ENCODE measurements at places on chromosomes 11 and 22.
A peak's percentile ranks its signal among the peaks of the same experiment; 100 is the strongest.

DNA sequence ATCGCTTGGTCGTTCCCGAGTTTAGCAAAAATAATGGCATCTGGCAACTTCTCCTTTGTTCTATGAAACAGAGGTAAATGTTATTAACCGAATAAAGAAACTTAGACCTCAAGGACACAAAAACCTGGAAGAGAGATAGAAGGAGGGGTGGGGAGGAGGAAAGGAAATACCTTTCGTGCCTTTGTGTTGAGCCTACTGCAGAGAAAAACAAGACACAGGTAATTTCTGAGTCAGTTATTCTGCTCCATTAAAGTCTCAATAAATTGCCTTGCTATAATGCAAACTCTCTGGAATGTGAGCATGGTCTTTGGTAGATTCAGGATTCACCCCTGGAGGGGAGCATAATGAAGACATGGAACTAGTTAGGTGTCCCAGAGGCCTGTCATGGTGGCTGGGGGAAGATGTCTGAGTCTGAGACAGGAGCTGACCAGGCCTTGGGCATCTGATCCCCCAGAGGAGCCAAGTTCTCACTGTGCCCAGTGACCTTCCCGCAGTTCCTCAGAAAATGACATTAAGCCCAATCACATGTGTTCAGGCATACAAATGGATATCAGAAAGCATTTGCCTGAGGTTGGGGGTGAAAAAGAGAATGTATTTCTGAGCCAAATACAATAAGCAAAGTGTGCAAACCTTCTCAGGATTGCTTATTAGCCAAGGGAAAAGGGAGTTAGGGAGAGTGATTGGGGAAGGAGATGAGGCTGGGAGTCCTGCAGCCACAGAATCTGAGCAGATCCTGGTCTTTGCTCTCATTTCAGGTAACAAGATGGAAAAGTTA lies 72.6 kb upstream of the CADM1 start:
- H3K27me3 ChIP-seq, result no peaks in the 10 kb centered on the region
- H3K4me3 ChIP-seq, result no peak overlapping the region
- no peak for DNase-seq

DNA sequence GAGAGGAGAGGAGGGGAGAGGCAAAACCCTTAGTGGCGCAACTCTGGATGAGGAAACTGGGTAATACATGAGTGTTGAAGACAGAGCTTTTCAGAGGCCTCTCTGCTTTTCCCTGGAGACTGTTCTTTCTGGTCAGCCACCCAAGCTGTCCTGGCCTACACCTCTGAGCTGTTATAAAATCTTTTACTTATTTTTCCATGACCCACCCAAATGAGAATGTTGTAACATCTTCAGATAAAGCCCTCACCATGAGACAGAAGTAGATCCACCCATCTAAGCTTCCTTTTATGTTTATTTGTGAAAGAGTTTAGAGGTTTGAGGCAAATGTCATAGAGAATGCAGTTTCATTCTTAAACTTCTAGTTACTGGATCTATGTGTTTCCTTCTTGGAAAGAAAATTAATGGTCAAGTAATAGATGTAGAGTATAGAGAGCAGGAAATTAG lies 20.3 kb upstream of the APLP2 start:
- no peaks in the 10 kb centered on the region for H3K36me3 ChIP-seq
- no peaks in the 10 kb centered on the region for H3K4me1 ChIP-seq
- H3K27me3 ChIP-seq, result no peaks in the 10 kb centered on the region
- no peak overlapping the region for H3K27ac ChIP-seq
- DNase-seq, result no peak

GRCh38 chr11:128937480-128937879 lies 5.2 kb downstream of the TP53AIP1 start:
- H3K27me3 ChIP-seq, result peaks cover 13% of the 10 kb centered on the region
- H3K36me3 ChIP-seq, result no peaks in the 10 kb centered on the region
- no peak overlapping the region for H3K27ac ChIP-seq

GRCh38 chr11:119697445-119697844 lies 31.6 kb downstream of the NECTIN1 start:
- H3K4me3 ChIP-seq, result no peak overlapping the region
- peaks cover 27% of the 10 kb centered on the region for H3K4me1 ChIP-seq

DNA sequence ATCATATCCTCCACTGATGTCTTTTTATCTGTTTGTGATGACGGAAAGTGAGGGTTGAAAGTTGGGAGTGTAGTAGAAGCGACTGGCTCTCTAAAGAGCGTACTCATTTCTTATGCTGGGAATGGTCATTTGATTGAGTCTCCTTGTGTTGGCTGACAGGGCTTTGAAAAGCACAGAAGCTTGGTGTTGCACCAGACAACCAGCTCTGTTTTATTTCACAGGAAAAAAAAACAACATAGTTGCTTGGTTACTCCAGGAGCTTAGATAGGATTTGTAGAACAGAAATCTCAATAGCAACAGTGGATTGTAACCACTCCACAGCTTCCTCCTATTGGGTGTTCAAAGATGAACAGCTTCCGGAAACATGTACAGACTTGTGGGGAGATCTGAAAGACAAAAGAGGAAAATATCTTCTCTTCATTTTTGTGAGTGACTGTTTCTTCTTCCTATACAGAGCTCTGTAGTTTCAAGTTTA lies 2.7 kb downstream of the RBM14 start:
- DNase-seq, result peak; percentile 33
- peak overlapping the region; percentile 97 for H3K4me3 ChIP-seq
- no peaks in the 10 kb centered on the region for H3K27me3 ChIP-seq

GRCh38 chr11:132674151-132674550 lies 858.1 kb downstream of the OPCML start:
- no peak overlapping the region for H3K27ac ChIP-seq
- H3K36me3 ChIP-seq, result no peaks in the 10 kb centered on the region
- H3K4me3 ChIP-seq, result no peak overlapping the region
- no peaks in the 10 kb centered on the region for H3K4me1 ChIP-seq
- no peaks in the 10 kb centered on the region for H3K27me3 ChIP-seq
- DNase-seq, result no peak

DNA sequence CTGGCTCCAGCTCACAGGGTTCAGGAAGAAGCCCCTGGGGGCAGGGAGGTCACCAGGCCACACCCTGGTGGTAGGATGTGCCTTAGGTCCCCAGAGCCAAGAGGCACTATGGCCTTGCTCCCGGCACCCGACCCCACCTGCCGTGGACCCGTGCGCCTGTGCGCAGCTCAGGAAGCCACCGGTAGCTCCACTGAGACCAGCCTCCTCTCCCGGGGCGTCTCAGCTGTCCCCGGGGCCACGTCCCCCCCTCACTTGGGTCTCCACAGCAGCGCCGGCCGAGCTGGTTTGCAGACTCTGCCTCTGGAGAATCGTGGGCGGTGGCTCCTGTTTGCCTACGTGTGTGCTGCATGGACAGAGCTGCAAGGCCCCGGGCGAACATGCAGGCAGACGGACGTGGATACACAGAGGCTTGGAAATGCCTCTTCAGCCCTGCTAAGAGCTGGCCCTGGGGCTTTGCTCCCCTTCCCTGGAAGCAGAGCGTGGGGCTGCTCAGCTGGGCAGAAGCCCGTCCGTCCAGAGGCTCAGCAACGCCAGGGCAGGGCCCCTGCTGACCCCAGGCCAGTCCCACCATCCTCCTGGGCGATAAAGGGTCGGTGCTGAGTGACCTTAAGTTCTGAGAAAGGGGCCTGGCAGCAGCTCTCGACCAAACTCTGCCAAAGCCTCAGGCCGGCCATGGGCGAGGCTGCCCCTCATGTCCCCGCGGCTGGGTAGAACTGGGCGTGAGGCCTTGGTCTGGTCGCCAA lies 15.3 kb upstream of the MUC5B start:
- no peak overlapping the region for H3K4me3 ChIP-seq
- no peaks in the 10 kb centered on the region for H3K4me1 ChIP-seq
- H3K27ac ChIP-seq, result no peak overlapping the region
- DNase-seq, result no peak
- no peaks in the 10 kb centered on the region for H3K36me3 ChIP-seq

DNA sequence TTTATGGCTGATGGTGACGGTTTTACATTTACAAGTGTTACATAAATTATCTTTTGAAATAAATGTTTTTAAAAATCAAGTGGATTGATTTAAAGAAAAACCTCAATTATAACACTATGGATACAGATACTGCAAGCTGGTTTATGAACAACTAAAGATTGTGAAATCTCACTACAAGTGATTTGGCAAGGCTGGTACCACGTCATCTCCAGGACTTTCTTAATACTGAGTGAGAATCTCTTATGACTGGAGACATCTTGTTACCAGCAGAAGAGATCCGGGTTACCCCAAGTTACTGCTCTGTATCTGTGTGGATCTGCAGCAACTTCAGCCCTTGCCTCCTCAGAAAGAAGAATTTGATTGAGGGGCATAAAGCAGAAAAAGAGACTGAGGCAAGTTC lies 452.9 kb downstream of the MN1 start:
- no peak overlapping the region for H3K27ac ChIP-seq
- no peak overlapping the region for H3K4me3 ChIP-seq
- no peaks in the 10 kb centered on the region for H3K4me1 ChIP-seq
- H3K27me3 ChIP-seq, result peaks cover 27% of the 10 kb centered on the region
- H3K36me3 ChIP-seq, result no peaks in the 10 kb centered on the region

DNA sequence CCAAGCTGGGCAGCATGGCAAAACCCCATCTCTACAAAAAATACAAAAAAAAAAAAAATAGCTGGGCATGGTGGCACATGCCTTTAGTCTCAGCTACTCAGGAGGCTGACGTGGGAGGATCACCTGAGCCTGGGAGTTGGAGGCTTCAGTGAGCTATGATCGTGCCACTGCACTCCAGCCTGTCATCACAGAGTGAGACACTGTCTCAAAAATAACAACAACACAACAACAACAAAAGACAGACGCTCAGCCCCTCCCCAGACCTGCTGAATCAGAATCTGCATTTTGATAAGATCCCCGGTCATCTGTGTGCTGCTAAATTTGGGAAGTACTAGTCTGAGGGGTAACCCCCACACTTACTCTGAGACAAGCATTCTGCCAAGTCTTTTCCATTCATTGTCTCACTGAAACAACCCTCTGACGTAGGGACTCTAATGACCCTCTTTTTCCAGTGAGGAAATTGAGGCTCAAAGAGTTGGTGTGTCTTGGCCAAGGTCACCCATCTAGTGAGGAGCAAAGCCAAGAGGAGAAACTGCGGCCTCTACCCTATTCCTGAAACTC lies 7.5 kb downstream of the NEFH start:
- H3K27ac ChIP-seq, result no peak overlapping the region
- H3K4me1 ChIP-seq, result no peaks in the 10 kb centered on the region
- H3K36me3 ChIP-seq, result no peaks in the 10 kb centered on the region

- H3K4me1 ChIP-seq, result no peaks in the 10 kb centered on the region
- DNase-seq, result no peak
- H3K36me3 ChIP-seq, result peaks cover 3% of the 10 kb centered on the region
- peaks cover 7% of the 10 kb centered on the region for H3K27me3 ChIP-seq
These were observed 47.0 kb upstream of the TIMP3 start for GRCh38 chr22:32754413-32755041.

DNA sequence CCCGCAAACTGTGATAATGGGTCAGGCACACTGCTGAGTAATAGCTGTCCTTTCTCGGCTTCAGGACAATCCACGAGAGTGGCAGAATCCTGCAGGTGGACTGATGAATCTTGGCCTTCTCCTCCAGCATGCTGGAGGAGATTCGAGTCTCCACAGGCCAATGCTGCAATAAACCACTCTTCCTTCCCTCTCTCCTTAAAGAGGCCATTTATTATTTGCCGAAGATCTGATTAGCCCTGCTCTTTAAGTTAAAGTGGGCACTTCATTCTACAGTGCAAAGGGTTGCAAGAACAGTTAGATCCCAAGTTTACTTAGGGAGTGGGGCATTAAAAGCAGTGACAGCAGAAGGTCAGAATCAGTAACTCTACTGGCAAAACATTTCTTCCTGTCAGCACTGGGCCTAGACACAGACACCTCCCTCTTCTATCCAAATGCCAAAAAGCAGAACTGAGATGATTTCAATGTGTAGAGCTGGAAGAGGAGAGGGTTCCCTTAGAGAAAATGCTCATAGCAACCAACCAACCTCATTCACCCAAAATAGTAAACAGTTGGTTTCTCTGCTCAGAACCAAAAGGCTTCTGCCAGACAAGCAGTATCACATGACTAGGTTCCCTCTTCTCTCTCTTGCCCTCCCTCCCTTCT lies 121.7 kb downstream of the SGSM3 start:
- H3K36me3 ChIP-seq, result peaks cover 3% of the 10 kb centered on the region
- H3K4me1 ChIP-seq, result peaks cover 24% of the 10 kb centered on the region
- no peak overlapping the region for H3K4me3 ChIP-seq
- H3K27ac ChIP-seq, result peak overlapping the region; percentile 75
- DNase-seq, result no peak

GRCh38 chr11:44626645-44627044 lies 61.2 kb downstream of the CD82 start:
- H3K27me3 ChIP-seq, result peaks cover 21% of the 10 kb centered on the region
- peaks cover 10% of the 10 kb centered on the region for H3K36me3 ChIP-seq
- no peak for DNase-seq
- no peaks in the 10 kb centered on the region for H3K4me1 ChIP-seq
